CD4-positive, alpha-beta T cell treated with Interleukin-4 for 4 hours (primary cell): ENCODE measurements at places on chromosomes 1 and 21.

DNA sequence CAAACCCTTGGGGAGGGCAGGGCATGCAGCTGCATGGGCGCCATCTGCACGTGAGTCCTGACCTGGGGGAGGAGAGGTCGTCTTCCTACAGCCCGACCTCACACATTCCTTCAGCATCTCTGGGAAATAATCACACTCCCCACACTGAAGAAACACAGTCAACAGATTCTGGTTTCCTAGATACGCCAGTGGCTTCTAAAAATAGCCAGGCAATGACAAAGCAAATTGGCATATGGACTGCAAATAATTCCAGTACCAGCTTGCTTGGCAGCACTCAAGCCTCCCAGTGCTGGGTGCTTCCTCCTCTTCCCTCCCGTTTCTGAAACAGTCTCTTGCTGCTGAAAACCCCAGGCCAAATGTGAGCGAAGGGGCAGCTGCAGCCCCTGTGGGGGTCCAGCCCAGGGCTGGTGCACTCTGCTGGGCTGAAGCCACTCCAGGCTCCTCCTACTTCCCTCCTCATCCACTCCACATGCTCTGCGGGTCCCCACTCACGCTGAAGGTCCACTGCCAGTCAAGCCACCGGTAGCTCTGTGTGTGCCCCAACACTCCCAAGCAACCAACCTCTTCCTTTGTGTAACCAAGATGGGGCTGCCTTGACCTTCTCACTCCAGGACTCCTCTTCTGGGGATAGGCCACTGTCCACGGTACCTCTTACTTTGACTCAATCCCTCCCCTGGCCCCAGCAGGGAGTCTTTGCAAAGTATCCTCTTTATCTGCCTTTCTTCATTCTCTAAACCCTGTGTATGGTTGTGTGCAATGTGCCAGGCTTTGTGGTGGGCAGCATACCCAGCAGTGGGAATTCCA is 69.0 kb downstream of the KCND3 start:
- no peak for DNase-seq

- DNase-seq = no peak
Observed at GRCh38 chr1:221394011-221394544, 347.8 kb downstream of the DUSP10 start.

- no peak for DNase-seq
Observed at GRCh38 chr1:27114546-27114945, 40.4 kb downstream of the SLC9A1 start.

- no peak for DNase-seq
Observed at GRCh38 chr1:197731449-197731848, 43.8 kb downstream of the DENND1B start.

DNA sequence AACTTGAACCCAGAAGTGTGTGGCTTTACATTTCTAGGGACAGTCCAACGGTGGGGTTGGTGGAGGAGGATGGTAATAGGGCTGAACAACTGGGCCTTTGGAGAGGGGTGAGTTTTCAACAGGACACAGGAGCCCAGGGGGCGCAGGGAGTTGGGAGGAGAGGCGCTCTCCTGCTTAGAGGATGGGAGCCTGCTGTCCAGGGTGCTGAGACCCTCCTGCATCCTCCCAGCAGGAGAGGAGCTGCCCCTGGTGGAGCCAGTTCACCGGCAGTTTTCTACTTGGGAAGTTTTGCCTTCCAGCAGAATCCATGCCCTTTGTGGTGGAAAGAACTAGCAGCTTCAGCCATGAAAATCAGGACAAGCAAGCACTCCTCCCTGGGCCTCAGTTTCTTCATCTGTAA is 8.6 kb downstream of the KCNC4 start:
- no peak for DNase-seq

DNA sequence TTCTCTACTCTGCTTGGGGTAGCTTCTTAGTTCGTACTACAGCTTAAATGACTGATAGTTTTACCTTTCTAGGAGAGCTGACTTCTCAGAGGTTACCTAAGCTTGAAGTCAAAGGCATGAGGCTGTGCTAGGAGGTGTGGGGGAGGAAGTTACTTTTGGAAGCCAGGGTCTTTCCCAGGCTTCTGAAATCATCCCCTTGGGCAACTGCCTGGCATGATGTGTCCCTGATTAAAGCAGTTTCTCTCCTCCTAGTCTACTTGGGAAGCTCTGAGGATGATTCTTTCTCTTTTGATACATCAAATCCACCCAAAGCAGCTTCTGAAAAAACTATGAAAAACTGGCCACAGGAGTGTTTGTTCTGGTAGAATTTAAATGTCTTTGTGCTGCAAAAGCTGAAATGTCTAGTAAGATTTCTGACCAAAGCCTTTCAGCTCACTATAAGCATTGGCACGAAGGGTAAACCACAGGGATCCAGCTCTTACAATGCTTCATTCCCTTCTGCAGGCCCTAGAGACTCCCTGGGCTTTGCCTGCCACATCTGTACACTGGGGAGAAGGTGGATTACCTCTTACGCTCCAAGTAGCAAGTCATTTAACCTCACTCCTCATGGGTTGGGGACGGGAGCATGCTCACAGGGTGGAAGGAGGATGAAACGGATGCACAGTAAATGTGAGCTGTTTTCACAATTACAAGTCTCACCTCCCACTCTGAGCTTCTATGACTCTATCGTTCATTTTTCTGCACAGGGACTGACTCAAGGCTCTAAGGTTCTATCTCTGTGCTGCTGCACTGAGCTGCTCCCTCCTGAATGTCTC is 59.6 kb downstream of the RUNX1 start:
- peak; percentile 42 for DNase-seq

DNA sequence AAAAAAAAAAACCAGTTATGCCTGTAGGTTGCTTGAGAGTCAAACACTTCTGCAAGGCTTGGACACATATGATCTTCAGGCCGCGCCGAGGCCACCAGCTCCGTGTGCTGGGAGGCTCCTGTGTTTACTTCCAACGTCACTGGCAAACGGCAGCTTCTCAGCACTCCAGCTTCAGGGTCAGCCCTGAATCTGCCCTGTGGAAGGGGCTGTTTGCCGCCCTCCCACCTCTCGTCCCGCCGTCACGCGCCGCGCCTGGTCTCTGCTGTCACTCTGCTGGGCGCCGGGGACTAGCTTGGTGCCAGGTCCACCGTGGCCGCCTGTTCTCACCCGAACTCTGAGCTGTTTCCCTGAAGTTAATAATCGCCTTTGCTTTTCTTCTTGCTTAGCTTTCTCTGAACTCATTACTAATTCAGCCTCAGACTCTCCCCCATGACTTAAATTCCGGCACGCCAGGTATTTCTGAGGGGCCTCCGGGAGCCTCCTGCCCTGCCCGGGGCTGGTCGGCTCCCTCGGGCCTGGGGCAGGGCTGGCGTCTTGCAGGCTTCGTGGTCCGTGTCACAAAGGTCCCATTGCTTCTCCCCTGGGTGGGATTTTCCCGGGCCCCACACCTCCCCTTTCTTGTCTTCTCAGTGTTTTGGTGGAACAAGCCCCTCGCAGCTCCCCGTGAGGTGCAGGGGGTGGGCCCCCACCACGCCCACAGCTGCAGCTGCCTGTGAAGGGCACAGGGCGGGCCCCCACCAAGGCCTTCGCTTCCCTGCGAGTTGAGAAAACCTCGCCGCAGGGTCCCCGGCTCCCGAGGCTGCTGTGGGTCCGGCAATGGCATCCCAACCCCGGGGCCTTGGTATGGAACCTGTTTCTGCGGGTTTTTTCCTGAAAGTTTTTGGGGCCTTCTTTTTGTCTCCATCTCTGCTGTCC is 14.6 kb upstream of the C1orf159 start:
- DNase-seq = no peak

DNA sequence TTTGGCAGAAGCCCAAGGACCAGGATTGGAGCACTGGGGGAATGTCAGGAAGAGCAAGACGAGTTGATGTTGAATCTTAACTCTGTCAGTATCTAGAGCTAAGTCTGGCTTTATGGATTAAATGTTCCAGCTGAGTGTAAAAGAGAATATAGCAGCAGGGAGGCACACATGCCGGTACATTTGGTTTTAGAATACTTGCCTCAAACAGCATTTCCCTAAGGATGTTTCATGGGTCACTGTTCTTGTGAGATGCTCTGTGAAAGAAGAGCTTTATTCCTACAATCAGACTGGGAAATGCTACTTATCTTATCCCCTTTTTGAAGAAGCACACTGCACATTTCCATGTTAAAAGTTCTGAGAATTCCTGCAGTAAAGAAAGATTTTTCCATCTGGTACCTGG is 440.3 kb upstream of the B3GALT2 start:
- DNase-seq = no peak

DNA sequence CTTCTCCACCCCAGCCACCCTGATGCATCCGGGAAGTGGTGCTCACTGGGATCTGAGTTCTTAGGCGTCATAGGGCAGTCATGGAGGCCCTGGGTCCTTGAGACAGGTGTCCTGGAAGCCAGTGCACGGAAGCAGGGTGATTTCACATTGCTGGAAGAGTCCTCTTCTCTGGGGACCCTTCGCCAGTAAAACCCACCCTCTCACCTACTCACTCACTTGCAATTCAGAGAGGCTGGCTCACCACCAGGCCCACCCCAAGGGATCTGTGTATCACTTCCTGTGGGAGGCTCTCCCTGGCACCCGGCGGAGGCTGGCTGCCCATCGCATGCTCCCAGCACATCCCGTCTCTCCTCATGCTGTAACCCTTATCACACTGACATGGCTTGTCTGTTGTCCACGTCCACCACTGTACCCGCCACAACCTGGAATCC is 40.2 kb upstream of the EPS8L3 start:
- DNase-seq = no peak

GRCh38 chr21:32214654-32215305 is 64.1 kb downstream of the MIS18A start:
- DNase-seq = no peak

DNA sequence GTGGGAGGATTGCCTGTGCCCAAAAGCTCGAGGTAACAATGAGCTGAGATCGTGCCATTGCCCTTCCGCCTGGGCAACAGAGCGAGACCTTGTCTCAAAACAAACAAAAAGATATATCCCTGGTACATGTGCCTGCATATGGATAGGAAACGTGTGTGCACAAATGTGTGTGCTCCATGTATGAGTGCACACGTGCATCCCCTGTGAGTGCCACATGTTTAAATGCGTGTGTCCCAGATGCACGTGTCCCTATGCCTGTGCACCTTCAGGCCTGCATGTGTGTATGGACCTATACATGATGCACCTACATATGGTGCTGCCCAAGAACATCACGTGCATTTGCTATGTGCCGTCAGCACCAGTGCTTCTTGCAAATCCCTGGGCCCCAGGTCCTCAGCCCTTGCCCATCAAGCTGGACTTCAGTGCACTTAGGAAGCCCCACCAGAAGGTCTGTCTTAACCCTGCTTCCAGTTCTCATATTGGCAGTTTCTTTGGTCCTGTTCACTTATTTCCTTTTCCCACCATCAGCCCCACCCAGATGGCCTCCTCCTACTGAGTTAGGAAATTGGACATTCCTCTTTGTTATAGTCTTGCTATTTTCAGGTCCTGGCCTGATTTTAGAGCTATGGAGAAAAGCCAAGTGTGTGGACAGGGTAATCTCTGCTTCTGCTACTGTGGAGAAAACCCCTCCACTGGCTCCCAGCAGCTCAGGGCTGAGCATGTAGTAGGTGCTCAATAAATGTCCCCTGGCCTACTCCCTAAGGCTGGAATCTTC is 15.4 kb downstream of the TIE1 start:
- DNase-seq = no peak

DNA sequence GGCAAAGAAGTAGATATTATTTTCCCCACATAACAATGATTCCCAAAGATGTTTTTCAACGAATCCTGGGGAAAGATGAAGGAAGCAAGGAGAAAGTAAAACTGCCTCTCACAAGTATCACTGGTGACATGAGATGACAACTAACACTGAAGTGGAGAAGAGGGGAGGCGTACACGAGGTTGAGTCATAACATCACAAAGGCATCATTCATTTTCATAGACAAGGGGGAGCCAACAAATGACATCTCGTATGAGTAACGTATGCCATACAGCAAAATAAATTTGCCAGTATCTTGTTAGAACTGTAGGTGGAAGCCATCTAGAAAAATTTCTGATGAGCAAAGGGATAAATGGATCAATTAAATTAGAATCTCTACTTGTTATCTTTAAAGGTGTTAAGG is 56.6 kb downstream of the ATP1B1 start:
- DNase-seq = no peak

- no peak for DNase-seq
Observed at GRCh38 chr1:199182186-199182843, 543.5 kb downstream of the PTPRC start.

DNA sequence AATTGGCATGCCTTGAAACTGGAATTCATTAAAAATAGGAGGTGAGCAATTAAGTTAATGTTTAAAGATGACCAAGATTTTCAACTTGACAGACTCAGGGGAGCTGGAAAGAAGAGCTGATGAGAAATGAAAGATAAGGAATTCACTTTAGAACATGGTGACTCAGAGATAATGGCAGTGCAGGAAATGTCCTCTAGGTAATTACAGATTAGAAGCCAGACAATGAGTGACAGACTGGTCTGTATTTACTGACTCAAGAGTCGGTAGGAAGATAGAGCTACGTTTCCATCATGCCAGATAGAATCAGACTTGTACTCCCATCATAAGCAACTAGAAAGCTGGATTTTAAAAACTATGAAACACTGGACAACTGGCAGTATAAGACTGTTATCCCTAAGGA is 151.6 kb downstream of the AJAP1 start:
- DNase-seq = no peak

DNA sequence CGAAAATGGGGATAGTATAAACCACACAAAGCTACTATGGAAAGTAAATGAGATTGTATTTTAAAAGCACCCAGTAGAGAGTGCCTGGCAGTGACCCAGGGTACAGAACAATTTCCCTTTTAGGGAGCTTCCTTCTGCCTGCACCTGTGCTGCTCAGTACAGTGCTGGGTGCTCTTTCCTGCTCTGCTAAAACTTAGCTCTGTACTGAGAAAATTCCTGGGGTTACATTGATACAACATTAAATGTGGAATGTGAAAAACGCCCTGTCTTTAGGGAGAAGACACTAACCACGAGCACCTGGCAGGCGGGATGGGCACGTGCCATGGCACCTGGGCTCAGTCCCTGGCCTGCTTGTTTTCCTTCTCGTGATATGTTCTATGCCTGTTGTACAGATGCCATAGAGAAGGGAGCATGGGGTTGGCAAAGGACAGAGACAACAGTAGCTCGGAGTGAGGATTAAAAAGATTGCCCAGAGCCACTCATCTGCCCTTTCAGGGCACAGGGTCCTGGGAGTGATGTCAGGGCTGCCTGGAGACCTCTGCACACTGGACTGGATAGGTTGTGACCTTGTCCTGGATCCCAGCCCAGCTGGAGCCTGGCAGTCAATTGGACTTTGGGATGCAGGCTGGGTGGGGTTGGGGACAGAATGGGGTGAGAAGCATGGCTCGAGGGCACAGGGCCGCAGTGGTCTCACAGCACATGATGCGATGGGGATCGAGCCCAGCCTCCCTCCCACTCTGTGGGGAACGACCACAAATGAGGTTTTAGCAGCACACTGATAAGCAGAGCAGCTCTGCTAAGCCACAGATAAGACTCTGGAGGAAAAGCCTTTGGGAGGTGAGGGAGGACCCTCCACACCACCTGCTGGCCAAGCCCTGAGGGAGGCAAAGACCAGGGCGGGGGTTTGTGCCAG is 4.2 kb downstream of the SPATA46 start:
- no peak for DNase-seq

DNA sequence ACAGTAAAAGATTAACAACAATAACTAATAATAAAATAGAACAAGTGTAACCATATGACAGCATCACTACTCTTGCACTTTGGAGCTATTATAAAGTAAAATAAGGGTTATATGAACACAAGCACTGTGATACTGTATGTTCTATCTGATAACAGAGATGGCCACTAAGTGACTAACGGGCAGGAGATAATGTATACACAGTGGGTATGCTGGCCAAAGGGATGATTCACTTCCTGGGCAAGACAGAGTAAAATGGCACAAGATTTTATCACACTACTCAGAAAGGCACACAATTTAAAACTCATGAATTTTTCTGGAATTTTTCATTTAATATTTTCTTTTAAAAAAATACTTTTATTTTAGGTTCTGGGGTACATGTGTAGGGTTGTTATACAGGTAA is 12.3 kb downstream of the SLC9C2 start:
- no peak for DNase-seq
